Fibroblast of skin of scalp (primary cell): ENCODE measurements at places on chromosomes 11 and 22.

GRCh38 chr11:71454470-71455113 lies 1.6 kb downstream of the NADSYN1 start:
- no peak for DNase-seq

- no peak for DNase-seq
These were observed 599 bp downstream of the SIK3 start for GRCh38 chr11:117097389-117098268.

DNA sequence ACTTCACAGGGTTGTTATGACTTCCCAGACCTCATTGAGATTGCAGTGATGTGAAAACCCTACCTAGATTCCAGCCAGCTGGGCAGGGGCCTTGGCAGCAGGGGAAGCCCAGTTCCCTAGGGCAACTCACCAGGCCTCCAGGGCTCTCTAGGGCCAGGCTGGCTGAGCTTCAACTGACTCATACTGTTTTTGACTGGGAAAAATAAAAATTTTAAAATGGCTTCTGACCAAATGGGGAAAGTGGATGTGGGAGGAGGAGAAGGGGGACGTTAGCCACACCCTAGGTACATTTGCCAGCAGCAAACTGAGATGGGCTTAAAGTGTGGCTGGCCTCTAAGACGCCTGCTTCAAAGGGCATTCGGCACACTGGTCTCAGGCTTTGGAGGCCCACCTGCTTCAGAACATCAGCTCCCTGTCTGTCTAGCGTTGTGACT lies 39.0 kb downstream of the BMAL1 start:
- DNase-seq, result peak; percentile 62

DNA sequence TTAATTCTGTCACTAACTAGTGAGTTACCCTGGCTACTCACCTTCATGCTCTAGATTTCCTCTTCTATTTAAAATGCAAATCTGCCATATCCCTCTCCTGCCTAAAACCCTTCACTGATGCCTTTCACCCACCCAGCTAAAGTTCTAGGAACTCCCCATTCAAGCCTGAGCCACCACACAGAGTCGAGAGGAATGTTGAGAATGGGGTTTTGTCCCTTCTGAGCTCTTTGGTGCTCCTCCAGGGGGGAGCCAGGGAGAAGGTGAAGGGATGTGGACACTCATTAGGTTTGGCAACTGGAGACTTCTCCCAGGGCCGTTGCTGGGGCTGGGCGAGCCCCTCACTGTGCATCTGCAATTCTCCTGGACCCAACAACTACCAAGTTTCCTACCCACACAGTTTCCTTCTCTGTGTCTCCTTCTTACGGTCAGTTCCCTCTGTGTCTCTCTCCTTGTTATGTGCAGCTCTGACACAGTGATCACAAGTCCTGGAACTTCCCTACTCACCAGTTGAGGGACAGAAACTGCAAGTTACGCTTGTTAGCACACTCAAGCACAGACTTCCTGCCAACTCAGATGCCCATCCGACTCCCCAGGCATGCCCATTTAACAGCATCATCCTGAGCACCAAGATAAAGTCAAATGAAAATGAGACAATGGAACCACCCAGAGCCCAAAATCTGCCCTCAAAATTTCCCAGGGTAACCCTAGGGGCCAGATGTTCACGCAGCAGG lies 6.5 kb upstream of the IL10RA start:
- no peak for DNase-seq

DNA sequence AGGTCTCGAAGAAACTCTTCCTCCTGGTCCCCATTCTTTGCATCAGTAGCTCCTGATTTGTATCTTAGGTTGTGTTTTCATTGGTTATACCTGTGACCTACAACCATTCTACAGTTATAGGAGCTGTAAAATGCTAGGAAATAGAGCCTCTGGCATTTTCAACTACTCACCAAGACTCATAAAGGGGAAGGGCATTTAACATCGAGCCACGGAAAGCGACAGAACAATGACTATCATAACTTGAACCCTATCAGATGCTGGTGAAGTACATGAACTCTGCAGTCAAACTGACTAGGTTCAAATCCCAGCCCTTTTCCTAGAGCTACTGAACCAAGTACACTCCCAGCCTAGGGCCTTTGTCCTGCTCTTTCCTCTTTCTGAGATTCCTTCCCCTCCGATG lies 588.0 kb downstream of the SOX6 start:
- no peak for DNase-seq

DNA sequence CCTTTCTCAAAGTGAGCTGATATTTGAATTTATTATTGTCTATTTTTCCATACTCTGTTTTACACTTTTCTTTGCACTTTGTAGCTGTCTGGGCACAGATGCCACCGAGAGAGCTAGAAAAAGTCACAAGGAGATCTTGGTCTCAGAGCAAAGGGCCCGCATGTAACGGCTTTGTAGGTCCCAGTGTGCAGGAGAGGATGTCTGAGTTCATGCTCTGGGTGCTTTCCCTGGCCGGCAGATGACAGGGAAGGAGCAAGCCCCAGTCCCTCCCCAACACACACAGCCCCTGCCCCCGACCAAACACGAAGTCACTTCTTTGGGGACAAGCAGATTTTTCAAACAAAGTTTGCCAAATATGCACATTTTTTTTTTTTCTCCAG lies 55.8 kb downstream of the SMIM38 start:
- DNase-seq, result no peak

GRCh38 chr22:37154925-37155712 lies 5.4 kb upstream of the IL2RB start:
- DNase-seq, result no peak
